ENCODE measurements at places on chromosomes 7 and 10. TPM values are rescaled to one million over a fixed set of nuclear protein-coding genes. Genes with fewer than 3 reads are reported as not detected.

DNA sequence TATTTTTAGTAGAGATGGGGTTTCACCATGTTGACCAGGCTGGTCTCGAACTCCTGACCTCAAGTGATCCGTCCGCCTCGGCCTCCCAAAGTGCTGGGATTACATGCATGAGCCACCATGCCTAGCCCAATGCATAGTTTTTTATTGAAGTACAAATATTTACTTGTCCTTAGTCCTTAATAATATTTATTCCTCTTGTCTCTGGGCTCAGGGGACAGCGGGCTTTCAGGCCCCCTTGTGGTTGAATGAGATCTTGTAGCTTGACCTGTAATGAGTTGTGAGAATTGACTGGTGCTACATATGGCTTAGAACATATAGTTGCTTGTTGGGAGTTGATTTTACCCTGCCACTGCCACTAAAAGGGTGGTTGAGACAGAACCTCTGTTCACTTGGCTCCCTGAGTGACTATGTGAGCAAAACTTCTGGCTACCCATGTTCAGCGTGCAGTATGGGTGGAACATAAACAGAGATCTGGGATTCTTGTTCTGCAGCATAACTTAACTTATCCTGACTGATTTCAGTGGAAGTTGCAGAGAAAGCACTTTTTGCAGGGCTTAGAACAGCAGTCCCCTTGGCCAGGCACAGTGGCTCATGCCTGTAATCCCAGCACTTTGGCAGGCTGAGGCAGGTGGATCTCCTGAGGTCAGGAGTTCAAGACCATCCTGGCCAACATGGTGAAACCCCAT, 14.9 kb downstream of the CCL26 start:
- H3K27me3 ChIP-seq, result no peaks in the 10 kb centered on the region
- H3K4me1 ChIP-seq, result no peaks in the 10 kb centered on the region
- no peaks in the 10 kb centered on the region for H3K36me3 ChIP-seq
- no peak overlapping the region for H3K4me3 ChIP-seq

Gene SGCE
- total RNA-seq, result 0.70 TPM

- H3K27me3 ChIP-seq, result no peaks in the 10 kb centered on the region
- no peak overlapping the region for H3K27ac ChIP-seq
- peaks cover 20% of the 10 kb centered on the region for H3K4me1 ChIP-seq
- H3K36me3 ChIP-seq, result peaks cover 14% of the 10 kb centered on the region
- no peak for DNase-seq
Measured at GRCh38 chr10:28592953-28593352, 60.0 kb downstream of the WAC start.

DNA sequence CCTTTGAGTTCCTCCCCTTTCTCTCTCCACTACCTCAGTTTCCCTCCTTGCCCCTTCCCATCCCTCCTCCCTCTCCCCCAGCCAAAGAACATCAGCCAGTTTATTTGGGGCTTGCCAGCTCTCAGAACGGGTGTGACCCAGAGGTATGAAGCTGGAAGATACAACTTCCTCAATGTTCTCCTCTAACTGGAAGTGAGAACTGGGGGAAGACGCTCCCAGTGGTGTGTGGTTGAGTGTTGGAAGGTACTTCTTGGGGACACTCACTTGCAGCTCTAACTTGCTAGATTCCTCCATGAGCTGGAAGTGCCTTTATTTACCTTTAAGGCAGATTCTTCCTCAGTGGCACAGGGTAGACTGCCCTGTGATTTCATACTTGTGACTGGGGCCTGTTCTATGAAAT, 110.5 kb upstream of the HABP2 start:
- no peak overlapping the region for H3K27ac ChIP-seq
- no peaks in the 10 kb centered on the region for H3K36me3 ChIP-seq
- no peak for DNase-seq
- no peak overlapping the region for H3K4me3 ChIP-seq
- H3K27me3 ChIP-seq, result no peaks in the 10 kb centered on the region

GRCh38 chr7:39252916-39253315, 275.2 kb downstream of the POU6F2 start:
- H3K4me1 ChIP-seq, result no peaks in the 10 kb centered on the region
- no peak overlapping the region for H3K27ac ChIP-seq
- H3K4me3 ChIP-seq, result no peak overlapping the region
- no peaks in the 10 kb centered on the region for H3K36me3 ChIP-seq
- no peaks in the 10 kb centered on the region for H3K27me3 ChIP-seq

Gene ADCYAP1R1
- total RNA-seq, result not detected

Data from CD8-positive, alpha-beta memory T cell (primary cell).